Naive thymus-derived CD4-positive, alpha-beta T cell (primary cell): ENCODE measurements at places on chromosomes 16 and 17. TPM values are rescaled to one million over a fixed set of nuclear protein-coding genes. Genes with fewer than 3 reads are reported as not detected.

The CCL14 gene
- not detected for total RNA-seq

The TBX4 gene
- not detected for total RNA-seq

The SULT1A4 gene
- 8.3 TPM for total RNA-seq

The PGAP3 gene
- total RNA-seq: 36.5 TPM

The ACAP1 gene
- total RNA-seq: 482 TPM

The PITPNM3 gene
- total RNA-seq: 0.58 TPM
